Spinal cord (tissue), 10 donors: ENCODE measurements at places on chromosomes 4 and X. TPM values are rescaled to one million over a fixed set of nuclear protein-coding genes. Genes with fewer than 3 reads are reported as not detected.

Gene PCDH10
- total RNA-seq, result 21.6 TPM

Gene OPHN1
- 52.6 TPM for total RNA-seq

Gene STARD8
- 6.8 TPM for total RNA-seq

Gene MAGEB1
- not detected for total RNA-seq

Gene TRMT2B
- total RNA-seq, result 15.0 TPM

Gene BDH2
- 129 TPM for total RNA-seq

Gene CLIC2
- 10.1 TPM for total RNA-seq

Gene MAGEB17
- total RNA-seq, result not detected

Gene TEC
- total RNA-seq, result 2.1 TPM

Gene SOWAHB
- 1.1 TPM for total RNA-seq

Gene SULT1B1
- total RNA-seq, result 3.6 TPM

Gene SMIM10
- total RNA-seq, result 5.5 TPM

Gene MGAT4D
- not detected for total RNA-seq
